SK-MEL-5 (cell line): ENCODE measurements at places on chromosomes 1 and 21.

DNA sequence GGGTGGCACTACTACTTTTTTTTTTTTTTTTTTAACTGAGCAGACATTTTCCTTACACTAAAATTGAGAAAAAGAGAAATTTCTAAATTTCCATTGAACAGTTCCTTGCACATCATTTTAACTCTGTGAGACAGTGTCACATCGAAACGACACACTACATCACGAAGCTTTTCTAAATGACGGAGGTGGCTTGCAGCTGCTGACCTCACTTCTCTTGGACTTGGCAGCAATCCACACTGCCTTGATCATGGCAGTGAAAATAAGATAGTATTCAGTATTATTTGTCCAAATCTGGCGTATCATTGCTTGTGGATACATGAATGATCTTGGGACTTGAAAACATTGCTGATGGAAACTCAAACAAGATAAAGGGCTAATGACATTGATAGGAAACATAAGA is 80.3 kb upstream of the CYYR1 start:
- no peak for DNase-seq

GRCh38 chr1:212752252-212752933 is 39.2 kb downstream of the NSL1 start:
- DNase-seq = no peak

- DNase-seq = no peak
Measured at GRCh38 chr1:116352349-116352813, 20.7 kb upstream of the ATP1A1 start.

- no peak for DNase-seq
Measured at GRCh38 chr21:20373031-20373430, 625.2 kb upstream of the NCAM2 start.

- no peak for DNase-seq
Measured at GRCh38 chr1:221698579-221699349, 43.1 kb downstream of the DUSP10 start.

DNA sequence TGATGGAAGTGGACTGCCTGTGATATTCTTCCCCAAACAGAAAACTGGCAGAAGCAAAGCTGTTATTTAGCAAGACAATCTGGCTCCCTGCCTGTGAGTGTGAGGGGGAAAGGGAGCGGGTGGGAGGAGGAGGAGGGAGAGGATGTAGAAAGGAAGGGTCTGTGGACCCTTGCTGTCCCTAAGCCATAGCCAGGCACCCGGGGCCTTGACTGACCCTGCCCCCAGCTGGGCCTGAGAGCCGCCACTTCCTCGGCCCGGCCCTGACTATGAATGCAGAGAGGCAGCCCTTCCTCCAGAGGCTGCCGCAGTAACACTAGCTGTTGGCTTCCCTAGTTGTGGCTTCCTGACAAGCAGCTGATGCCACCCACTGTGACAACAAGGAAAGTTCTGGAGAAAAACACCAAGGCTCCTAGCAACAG is 13.9 kb downstream of the PLA2G2F start:
- DNase-seq = no peak

DNA sequence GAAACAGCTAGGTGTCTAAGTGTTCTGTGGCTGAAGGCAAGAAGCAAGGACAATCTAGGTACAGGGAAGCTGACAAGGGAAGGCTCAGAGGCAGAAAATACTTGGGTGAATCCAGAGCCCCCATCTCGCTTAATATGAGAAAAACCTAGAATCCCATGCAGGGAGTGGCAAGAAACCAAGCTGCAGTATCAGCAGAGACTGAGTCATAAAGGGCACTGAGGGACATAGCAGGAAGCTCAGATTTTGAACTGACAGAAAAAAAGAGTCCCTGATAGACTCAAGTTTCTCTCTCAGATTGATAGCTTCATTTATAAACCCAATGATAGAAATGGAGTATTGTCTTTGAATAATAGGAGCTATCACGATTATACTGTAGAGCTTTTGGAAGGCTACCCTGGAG is 77.3 kb upstream of the KCNJ15 start:
- no peak for DNase-seq

DNA sequence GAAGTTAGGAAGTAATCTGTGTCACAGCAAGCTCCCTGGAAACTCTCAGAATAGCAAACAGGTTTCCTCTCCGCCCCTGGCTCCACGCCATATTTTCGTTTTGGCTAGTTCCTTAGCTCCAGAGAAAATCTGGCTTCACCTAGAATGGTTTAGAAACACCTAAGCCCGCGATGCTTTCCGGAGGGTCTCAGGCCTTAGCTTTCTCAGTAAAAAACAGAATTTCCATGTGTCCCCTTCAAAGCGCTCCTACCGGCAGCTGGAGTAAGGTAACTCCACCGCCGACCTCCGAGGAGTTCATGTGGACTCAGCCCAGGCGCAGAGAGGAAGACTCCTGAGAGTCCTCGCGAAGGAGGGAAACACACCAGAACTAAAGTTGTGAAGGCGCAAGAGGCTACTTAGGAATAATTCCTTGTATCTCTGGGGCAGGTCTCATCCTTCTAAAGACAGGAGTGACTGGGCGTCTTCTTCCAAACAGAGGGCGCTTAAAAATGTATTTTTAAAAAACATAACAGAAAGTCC is 406 bp downstream of the KIAA0040 start:
- DNase-seq = peak; percentile 6

- DNase-seq = no peak
Measured at GRCh38 chr21:15729346-15729673, 472 bp upstream of the USP25 start.

DNA sequence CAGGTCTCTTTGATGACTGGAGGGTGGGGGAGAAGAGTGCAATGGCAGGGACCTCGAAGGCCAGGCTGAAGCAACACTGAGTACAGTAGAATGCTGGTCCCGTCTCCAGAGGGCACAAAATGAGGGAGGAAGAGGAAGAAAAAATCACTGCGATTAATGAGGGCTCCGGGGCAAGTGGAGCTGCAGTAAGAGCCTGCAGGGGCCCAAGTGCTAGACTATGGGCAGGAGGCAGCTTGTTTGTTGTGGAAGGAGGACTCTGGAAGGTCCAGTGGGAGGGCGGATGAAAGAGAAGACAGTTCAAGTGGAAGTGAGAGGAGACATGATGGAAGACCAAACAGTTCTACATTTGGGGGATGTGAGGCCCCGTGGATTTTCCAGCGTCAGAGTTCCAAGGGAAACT is 17.4 kb downstream of the TMCC2 start:
- DNase-seq = no peak

DNA sequence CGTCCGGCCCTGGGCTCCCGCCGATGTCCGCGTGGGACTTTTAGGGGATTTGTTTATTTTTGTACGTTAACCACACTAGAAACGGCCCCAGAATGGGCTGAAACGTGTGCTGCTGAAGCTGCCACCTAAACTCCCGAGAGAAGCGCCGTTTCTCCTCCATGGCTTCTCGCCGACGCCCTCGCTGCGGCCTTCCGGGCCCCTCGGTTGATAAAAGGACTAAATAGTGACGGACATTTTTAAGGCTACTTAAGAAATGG is 678 bp upstream of the PTTG1IP start:
- DNase-seq = no peak

DNA sequence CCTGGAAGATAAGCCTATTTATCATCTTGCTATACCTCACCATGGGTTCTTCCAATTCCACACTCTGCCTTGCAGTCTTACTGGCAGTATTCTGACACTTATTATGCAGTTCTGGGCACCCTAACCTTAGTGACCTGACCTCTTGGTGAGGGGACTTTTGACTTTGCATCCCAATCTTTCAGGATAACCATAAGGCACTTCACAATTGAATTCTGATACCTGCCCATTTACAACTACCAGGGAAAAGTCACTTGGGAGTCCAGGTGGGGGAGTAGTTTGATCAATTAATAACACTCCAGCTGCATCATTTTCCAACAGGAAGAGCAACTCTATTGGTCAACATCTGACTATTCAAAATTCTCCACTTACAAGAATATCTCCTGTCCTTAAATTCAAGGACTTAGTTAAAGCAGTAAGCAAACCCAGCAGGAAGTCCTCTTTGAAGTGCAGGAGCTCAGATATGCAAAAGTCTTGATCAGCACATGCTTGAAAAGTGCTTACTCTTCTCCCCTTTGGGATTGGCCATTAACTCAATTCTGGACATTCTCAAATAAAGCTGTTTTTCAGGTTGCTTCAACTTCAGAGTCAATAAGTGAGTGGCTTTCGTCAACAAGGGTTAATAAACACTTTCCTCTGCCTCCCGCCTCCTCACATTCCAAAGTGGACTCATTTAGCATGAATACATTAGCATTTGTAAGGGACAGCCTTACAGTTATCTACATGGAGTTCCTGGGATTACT is 177.4 kb upstream of the NRIP1 start:
- DNase-seq = no peak

DNA sequence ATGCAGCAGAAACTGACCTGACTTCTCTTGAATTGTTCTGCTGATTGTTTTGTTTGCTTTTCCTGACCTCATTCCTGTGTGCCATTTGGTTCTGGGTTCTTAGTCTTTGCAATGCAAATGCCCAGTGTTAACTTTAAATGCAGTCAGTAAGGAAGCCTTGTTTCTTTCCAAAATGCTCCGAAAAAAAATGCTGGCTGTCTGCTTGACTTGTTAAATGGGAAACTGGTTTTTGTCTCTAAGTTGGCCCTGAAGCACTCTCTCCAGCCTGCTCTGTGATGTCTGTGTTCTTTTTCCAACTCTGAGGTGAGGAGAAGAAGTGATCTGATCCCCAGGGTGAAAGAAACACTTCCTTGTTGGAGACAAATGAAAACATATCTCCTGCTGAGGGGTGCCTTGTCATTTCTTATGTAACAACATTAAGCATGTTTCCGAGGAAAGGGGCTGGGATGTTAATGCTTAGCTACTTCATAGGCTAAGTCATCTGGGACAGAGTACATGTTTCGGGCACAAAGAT is 256.3 kb upstream of the ADGRL4 start:
- no peak for DNase-seq

- DNase-seq = no peak
Measured at GRCh38 chr1:77354536-77354935, 72.7 kb downstream of the AK5 start.

GRCh38 chr21:23887725-23888306 is 1719.5 kb downstream of the MRPL39 start:
- DNase-seq = no peak

GRCh38 chr1:248834343-248834940 is 3.6 kb upstream of the ZNF672 start:
- no peak for DNase-seq

- peak; percentile 62 for DNase-seq
Measured at GRCh38 chr1:87155648-87156047, 173.0 kb upstream of the LMO4 start.

- peak; percentile 22 for DNase-seq
Measured at GRCh38 chr1:233299450-233299849, 3.9 kb upstream of the PCNX2 start.

DNA sequence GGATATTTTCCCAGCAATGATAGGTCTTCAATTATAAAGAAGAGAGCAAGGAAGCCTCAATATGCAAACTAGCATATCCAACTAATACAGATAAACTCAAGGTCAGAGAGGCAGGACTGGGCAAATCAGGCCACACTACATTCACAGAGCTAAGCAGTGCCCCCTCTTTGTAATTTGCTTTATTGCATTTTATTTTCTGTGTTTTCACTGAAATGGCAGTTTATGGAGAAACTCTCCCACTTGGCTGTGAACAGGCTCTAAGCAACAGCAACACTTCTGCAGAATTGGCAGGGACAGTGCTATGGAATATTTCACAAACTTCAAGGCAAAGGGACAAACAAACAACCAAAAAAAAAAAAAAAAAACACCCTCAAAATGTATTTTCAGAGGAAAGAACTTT is 93.4 kb upstream of the SOD1 start:
- peak; percentile 44 for DNase-seq

- no peak for DNase-seq
Measured at GRCh38 chr1:217029281-217030157, 306.3 kb upstream of the ESRRG start.

DNA sequence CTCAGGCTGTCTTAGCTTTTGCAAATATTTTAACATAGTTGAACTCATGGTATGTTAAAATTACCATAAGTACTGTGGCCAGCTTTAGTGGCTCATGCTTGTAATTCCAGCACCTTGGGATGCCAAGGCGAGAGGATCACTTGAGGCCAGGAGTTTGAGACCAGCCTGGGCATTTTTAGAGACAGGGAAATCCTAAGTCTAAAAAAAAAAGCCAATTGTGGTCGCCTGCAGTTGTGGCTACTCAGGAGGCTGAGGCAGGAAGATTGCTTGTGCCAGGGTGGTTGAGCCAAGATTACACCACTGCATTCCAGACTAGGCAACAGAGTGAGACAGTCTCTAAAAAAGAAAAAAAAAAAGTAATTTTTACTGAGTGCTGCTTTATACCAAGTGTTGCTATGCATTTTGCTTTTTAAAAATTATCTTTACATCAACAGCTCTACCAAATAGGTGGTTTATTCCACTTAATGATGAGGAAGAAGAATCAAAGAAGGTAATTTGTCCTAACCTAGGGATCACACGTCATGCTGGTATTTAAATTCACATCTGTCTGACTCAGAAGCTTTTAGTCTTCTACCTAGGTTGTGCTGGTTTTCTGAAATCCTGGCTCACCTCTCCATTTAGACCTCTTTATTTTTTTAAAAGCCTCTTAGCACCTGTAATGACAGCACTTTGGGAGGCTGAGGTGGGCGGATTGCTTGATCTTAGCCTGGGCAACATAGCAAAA is 16.8 kb downstream of the PPP1R12B start:
- DNase-seq = no peak

DNA sequence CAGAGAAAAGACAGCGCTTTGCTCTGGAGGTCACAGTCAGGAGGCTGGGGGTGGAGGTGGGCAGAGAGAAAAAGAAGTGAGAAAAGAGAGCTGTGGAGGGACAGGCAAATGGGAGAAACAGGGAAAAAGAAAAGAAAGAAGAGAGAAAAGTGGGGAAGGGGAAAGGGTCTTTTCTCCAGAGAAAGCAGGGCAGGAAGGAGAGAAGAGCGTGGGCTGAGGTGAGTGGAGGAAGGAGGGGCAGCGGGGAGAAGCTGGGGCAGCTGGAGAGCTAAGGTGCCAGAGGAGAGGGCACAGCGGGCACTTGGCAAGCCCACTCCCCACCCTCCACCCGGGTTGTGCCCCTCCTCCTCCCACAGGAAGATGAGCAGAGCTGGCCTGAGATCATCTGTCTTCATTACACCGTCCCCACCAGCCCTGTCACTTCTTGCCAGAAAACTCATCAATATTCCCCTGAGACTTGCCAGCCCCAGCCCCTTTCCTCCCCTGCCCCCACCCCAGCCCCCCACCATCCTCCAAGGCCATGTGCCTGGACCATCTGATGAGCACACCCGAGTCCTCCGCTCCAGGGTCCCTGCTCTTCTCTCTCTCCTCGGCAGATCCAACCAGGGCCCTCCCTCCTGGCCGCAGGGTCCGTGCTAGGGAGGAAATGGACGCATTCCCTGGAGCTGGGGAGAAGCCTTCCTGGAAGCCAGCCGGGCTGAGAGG is 17.0 kb upstream of the BLACAT1 start:
- no peak for DNase-seq

DNA sequence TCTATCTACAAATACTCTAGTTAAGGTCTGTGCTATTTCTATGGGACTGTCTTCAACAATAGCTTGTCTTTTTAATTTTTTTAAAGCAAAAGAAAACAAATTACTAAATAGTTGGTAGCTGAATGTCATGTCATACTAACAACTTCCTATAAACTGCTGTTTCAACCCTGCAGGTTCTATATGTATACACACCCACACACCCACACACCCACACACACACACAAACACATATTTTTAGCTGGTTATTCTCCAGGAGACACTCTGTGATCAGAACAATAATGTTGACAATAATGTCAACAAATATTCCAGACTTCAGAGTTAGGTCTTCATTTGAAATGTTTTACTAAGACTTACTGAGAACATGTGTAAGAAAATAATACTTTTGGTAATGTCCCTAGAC is 66.7 kb downstream of the AK5 start:
- DNase-seq = no peak
